Erythroblast (primary cell): ENCODE measurements at places on chromosomes 2 and 18.

- DNase-seq = no peak
These were observed 12.5 kb upstream of the TANC1 start for GRCh38 chr2:158955842-158956365.

GRCh38 chr2:156177654-156178053 is 154.9 kb downstream of the NR4A2 start:
- DNase-seq = no peak

GRCh38 chr18:59123588-59124369 is 15.9 kb upstream of the SEC11C start:
- DNase-seq = no peak

DNA sequence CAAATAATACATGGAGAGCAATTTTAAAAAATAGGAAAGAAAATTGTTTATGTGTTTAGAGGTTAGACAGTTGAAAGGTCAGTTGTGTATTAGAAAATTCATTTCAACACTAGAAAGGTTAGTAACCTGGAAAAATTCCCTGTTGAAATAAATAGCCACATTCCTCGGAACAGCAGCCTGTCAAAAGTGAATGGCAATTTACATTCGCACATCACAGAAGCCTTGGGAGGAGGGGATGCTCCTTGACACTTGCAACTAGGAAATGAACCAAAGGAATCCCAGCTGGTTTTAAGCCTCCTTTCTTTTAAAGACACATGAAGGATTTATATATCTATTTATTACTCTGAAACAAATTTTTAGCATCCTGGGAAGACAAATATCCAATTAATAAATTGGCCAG is 653.5 kb upstream of the LRRTM4 start:
- DNase-seq = no peak

GRCh38 chr2:204860274-204860673 is 315.0 kb downstream of the PARD3B start:
- no peak for DNase-seq

DNA sequence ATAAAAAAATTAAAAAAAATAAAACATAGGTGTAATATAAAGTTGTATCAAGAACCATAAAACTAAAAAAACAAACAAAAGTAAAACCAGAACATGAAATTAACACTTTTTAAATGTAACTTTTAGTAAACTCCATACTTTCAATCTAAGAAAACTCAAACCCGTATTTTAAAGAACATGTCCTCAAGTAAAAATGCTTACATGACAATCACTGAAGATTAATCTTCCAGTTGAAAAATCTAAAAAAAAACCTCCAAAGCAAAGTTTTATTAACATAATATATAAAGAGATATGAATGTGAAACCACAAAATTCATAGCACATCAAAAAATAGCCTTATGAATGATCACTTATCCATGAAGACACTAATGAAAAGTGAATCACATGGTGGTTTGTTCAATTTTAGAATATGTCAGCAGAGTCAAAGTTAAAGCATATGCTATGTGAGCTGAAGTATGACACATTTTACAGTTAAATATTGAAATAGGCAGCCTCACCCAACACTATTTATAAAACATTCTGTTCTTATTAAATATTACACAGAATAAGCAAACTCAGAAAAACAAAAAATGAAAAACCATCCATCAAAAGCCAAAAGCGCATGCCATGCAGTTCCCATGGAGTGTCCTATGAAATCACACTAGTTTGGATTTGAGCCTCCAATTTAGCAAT is 23.1 kb upstream of the CHAC2 start:
- no peak for DNase-seq

- no peak for DNase-seq
These were observed 19.2 kb downstream of the NRP2 start for GRCh38 chr2:205701509-205701908.

DNA sequence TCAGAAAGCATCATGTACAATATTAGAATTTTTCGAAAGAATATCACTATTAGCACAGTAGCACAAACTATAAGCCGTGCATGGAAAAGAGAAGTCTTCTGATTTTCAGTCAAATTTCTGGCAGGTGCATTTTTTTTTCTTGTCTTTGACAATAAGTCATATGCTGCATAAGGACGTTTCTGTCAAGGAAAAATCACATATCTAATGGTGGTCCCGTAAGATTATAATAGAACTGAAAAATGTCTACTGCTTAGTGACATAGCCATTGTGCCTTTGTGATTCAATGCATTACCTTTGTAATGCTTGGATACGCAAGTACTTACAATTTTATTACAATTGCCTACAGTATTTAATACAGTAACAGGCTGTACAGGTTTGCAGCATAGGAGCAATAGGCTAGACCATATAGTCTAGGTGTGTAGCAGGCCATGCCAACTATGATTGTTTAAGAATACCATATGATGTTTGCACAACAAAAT is 329.3 kb downstream of the LRRTM4 start:
- DNase-seq = no peak

DNA sequence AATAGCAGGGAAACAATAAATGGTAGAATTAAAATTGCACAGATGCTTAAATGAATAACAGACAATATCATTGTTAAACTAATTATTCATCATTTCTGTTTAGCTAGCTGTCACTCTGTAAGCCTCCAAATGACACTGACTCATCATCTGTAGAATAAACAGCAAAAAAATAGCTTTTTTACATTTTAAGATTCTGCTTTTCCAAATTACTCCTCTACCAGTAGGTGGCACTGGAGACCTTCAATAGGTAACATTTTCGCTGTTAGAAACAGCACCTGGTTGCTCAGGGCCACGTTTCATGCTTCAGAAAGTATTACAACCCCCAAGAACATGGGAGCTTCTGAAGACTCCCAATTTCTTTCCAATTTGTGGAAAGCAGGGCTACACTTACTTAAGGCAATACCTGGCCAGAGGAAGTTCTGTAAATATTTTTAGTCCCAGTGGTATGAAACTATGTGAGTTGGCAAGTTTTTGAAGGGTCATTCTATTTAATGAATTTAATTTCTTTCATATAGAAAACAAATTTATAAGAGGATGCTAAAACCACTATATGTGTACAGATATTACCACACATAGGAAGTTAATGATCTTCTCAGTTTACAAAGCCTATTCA is 45.4 kb downstream of the TTN start:
- DNase-seq = peak; percentile 28

GRCh38 chr2:210557721-210558120 is 1.3 kb downstream of the CPS1 start:
- DNase-seq = no peak

DNA sequence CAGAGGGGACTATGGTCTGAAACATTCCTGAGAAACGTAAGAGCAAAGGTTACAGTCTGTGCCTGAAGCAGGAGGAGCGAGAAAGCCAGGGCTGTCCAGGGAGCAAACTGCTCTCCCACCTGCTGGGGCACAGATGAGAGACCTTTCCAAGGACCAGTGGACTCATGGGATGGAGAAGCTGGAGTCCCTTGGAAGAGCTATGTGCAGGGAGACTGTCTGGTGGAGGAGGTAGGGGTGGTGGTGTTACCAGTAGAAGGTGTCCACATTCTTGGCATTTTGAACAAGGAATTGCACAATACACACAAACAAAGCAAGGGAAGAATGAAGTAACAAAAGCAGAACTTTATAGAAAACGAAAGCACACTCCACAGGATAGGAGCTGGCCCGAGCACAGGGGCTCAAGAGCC is 97.9 kb upstream of the CYRIA start:
- no peak for DNase-seq

- DNase-seq = peak; percentile 49
These were observed 16.4 kb downstream of the CEP76 start for GRCh38 chr18:12686100-12686499.

DNA sequence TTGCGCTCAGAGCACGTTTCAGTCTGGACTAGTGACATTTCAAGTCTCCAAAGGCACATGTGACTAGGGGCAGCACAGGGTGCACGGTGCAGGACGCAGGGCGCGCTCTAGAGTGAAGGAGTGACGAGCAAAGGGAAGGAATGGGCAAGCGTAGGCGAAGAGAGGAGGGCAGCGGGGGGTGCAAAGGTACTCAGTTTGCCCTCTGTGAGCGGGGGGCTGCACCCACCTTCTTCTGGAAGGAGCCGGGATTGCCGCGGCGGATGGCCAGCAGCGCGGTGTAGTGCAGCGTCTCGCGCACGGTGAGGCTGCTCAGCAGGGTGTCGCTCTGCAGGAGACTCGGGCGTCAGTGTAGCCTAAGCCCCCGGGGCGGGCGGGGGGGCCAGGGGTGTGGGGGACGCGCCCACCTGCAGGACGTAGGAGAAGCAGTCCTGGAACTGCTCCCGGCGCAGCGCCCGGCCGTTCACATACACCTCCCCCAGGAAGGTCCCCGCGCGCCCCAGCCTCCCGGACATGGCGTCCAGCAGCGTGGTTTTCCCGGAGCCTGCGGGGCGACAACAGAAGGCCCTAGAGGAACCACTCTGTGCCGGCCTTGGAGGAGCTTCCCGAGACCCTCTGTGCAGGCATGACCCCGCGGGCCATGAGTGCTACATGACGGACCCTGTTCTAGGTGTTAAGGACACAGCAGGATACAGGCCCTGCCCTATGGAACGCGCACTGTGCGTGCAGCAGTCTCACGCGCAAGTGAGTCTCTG is 6.9 kb downstream of the ABCG5 start:
- no peak for DNase-seq

- DNase-seq = no peak
These were observed 202.1 kb upstream of the TNP1 start for GRCh38 chr2:217061916-217062505.

GRCh38 chr18:5571666-5572065 is 27.9 kb upstream of the EPB41L3 start:
- no peak for DNase-seq

DNA sequence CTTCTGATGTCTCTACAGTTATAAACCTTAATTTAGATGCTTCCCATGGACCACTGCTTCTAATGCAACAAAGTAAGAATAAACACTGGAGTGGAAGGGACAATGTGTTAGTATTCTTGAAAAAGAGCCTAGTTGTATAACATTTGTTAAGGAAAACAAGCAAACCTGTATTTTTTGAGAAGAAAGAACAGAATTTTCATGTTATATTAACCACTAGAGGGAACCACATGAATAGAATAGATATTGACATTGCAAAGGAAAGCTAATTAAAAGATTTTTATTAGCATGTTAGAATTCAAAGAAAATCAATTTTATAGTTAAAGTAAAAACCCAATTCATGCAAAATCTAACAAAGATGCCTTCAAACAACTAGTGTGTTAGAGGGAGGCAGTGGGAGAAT is 151.2 kb upstream of the BARD1 start:
- DNase-seq = no peak

GRCh38 chr18:55415258-55415871 is 172.6 kb downstream of the TCF4 start:
- peak; percentile 91 for DNase-seq

DNA sequence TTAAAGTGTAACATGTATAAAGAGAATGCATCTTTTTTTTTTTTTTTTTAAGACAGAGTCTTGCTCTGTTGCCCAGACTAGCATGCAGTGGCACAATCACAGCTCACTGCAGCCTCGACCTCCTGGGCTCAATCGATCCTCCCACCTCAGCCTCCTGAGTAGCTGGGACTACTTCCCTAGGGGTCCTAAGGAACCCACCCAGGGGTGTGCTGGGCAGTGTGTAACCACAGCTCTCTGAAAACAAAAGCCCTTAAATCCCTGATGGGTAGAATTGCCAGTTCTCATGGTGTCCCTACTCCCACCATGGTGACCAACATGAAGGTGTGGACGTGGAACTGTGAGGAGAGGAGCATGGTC is 105.6 kb upstream of the ST3GAL5 start:
- no peak for DNase-seq

DNA sequence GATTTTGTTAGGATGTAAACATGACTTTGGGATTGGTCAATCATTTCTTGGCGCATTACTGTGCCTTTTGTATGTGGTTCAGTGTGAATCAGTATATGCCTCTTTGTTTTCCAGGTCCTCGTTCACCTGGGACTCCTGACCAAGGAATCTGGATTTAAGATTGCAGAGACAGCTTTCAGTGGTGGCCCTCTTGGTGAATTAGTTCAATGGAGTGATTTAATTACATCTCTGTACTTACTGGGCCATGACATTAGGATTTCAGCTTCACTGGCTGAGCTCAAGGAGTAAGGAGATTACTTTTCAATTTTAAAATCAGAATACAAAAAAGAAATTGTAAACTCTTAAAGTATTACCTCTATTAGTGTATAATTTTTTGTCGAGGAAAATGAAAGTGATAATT is 87.6 kb downstream of the MGAT5 start:
- DNase-seq = no peak

GRCh38 chr2:170492010-170492409 is 223.1 kb upstream of the SP5 start:
- no peak for DNase-seq

DNA sequence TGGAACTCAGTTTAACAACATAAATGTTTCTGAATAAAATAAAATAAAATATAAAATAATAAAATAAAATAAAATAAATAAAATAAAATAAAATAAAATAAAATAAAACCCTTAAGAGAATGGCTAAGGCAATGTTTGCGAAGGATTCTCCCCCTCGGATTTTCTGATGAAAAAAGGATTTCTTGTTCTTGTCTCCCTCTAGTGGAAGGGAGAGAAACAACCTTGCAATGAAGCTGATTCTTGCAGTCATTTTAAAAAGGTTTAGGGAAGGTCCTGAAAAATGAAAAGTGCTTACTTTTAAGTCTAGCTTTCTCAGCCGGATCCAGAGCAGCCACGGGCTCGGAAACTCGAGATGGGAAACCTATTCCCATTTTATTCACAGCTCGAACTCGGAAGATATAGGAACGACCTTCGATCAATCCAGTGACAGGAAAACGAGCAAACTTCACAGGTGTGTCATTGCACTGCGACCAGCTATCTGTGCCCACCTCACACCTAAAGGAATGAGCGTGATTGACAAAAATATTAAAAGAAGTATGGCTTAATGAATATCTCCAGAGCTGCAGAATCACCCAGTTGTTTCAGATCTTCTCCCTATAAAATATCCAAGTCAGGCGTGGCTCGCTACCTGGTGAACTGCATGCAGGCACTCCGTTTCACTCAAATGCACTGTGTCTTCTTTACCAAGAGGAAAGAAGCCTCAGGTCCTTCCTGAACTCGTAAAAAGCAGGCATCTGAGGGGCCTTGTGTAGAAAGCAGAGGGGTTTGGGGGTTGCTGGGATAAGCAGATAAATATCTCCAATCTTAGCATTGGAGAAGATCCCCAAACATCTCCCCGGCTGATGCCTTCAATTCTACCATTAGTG is 68.1 kb downstream of the MYOM1 start:
- peak; percentile 68 for DNase-seq

DNA sequence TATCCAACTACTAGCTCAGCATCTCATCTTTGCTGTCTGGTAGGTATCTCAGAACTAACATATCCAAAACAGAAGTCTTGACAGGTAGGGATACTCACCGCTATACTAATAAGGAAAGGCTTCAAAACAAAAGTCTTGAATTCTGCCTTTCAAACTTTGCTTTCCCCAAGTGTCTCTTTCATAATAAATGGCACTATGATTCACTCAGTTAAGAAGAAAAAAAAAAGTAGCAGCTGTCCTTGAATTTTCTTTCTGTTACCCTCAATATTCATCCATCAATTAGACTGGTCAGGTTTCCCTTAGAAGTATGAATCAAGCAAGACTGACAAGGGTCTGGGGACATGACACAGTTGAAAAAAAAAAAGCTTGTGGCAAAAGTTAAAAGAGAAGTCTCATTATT is 175.1 kb downstream of the GULP1 start:
- no peak for DNase-seq

- peak; percentile 85 for DNase-seq
These were observed at the start of gene SP110 for GRCh38 chr2:230219419-230220331. SP110 (minus strand) TSS chr2:230219984; CDS start chr2:230216927, 3,057 bp downstream.
